ENCODE measurements at places on chromosomes 7 and 10. TPM values are rescaled to one million over a fixed set of nuclear protein-coding genes. Genes with fewer than 3 reads are reported as not detected.

Gene TRIM50
- total RNA-seq = not detected

Gene FAM241B
- total RNA-seq = 4.1 TPM

Gene C7orf57
- 0.21 TPM for total RNA-seq

Gene ITPRID1
- not detected for total RNA-seq

Gene UCMA
- not detected for total RNA-seq

Gene ZMIZ1
- total RNA-seq = 6.8 TPM

Gene JAKMIP3
- not detected for total RNA-seq
